Cerebellar cortex (tissue), 1 donor: ENCODE measurements at places on chromosomes 12 and 14.
A peak's percentile ranks its signal among the peaks of the same experiment; 100 is the strongest.

GRCh38 chr14:23252006-23252405, 14.3 kb downstream of the RNF212B start:
- DNase-seq, result no peak

DNA sequence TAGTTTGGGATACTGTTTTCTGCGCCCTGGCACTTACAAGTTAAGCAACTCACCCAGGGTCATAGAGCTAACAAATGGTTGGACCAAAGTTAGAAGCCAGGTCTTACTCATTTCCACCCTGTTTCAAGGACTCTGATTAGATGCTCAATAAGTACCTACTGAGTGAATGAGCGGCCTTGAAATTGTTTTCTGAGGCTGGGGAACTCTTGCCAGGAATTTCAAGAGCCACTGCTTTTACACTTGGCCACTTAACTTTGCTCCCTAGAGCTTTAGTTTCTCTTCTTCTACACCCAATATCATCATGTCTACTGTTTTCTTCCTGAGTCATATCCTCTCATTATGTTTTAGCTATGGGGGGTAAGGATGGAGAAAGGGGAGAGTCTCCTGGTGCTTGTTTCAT, 431.6 kb downstream of the ZFP36L1 start:
- no peak for DNase-seq

- no peak for DNase-seq
These were observed 209.3 kb upstream of the FOXN3 start for GRCh38 chr14:89626233-89626806.

- DNase-seq, result no peak
These were observed 2.5 kb upstream of the CELA1 start for GRCh38 chr12:51349026-51349425.

DNA sequence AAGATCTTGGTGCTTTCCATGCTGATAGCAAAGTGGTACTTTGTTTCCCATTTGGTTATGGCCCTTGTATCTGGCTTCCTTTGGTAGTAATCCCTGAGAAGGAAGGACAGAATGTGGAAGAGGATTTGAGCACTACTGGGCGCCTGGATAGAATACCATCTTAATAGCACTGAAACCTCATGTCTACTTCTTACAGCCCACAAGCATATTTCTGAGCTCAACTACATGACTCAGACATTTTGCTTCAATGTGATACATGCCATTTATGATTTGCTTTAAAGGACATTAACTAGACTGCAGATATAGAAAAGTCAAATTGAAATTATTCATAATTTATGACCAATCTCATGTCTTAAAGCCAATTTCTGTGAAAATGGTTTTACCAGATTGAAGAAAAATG, 80.4 kb downstream of the LIN7A start:
- no peak for DNase-seq

GRCh38 chr12:111733340-111733915, 33.3 kb upstream of the ALDH2 start:
- DNase-seq, result no peak

DNA sequence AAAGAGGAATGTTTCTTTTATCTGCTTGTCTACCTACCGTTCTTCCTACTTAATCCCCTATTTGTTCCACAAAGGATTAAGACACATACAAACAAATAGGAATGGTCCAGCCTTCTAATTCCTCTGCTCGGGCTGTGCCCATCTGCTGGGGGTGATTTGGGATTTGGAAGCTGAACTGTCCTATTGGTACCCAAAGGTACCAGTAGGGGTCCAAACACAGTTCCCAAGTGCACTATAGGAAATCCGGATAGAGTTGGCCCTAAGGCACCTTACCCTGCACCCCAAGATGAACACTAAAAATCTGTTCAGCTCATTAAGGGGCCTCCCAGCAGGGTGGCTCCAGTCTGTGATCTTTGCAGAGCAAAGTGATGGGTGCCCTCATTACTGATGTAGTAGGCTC, 566.9 kb downstream of the NRXN3 start:
- DNase-seq, result no peak

GRCh38 chr12:68074306-68075027, 85.1 kb downstream of the IFNG start:
- no peak for DNase-seq

DNA sequence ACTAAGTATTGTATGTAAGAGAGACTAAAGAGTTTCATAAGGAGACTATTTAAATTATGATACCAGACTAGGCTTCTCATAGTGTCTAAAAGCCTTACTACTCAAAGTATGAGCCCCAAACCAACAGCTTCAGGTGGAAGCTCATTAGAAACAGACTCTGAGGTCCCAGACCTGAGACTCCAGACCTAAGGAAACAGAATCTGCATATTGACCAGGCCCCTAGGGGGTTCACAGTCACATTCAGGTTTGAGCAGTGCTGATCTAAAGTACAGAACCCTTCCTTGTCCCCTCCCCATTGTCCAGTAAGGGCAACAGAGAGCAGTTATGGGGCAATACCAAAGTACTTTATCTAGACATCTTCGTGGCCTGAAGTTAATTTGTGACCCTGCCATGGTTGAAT, 87.7 kb downstream of the SSPN start:
- no peak for DNase-seq

DNA sequence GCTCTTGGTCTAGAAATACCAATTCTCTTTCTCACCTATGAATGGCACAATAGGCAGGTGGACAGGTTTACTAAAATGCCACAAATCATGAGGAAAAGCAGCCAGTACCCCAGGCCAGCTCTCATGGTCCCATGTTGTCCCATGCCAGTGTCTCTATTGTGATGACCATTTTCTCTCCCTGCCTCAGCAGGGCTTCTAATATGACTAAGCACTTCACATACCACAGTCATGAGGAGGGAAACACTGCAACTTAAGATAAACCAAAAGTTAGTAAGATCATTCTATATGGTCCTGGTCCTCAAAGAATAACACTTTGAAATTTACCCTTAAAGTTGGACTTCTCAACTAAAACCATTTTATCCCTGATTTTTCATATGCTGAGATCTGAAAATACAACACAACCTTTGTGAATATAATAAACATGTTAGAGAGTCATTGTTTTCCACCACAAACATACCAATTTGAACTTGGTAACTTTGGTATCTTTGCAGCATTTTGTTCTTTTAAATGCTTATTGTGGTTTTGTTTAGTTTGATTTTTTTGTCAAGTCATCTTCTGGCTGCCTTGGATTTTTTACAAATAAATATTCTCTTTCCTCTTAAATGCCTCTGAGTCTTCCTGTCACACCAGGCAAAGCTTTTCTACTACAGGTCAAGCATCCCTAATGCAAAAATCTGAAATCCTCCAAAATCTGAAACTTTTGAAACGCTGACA, 3.6 kb downstream of the TTC5 start:
- DNase-seq, result no peak

GRCh38 chr12:7935590-7936581, at the start of gene SLC2A3:
TSS of gene SLC2A3 (minus strand) at chr12:7936187. CDS start at chr12:7936034, 153 bp downstream.
- peak; percentile 91 for DNase-seq

- no peak for DNase-seq
These were observed 28.1 kb upstream of the CD9 start for GRCh38 chr12:6172086-6172485.

DNA sequence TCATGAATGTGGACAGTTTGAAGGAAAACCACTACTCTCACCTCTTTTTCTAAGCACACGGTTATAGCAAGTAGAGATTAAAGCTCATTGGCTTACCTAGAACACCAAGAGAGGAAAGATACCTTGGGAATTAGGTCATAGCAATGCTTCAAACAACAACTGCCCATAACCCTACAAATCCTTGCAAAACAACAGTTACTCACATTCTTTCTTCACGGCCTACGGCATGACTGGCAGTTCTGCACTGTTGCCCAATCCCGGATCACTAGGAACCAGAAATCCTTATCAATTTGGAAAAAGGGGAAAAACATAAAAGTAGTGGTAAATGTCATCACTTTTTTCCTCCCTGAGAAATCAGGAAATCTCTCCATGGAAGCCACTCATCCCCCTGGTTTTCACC, 9.6 kb upstream of the ISM2 start:
- no peak for DNase-seq

GRCh38 chr12:20368651-20369304, 441 bp downstream of the PDE3A start:
- DNase-seq, result peak; percentile 40

GRCh38 chr14:101973356-101973755, 9.0 kb downstream of the DYNC1H1 start:
- DNase-seq, result no peak

DNA sequence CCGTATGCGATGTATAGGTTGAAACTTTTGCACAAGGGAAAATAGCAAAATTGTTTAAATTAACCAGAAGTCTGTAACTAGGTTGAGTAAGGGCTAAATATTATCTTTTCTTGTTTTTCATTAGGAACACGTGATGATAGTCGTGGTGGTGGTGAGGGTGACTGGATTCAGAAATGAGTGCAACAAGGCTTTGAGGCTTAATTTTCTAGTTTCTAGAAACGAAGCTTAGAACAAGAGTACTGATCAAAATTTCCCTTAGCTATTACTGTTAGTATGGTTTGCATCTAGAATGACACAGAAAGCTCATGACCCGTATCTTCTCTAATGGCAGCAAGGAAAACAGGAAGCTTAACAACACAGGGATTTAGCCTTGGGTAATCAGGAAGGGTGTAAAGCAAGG, 7.0 kb downstream of the SLIRP start:
- no peak for DNase-seq

DNA sequence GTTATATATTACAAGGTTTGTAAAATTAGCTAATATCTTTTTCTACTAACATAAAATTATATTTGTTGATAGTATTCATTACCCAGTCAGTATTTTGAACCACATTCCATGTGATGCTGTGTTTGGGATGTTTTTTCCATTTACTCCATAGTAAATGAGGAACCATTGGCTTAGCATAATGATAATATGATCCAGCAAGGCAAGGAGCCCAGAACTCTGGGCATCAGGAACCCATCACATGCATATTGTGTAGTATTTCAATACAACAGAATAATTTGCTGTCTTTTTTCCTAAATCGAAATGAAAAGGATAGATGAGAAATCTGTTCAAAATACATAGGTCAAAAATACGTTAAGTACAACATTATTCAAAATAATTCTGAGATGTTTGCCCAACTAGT, 48.7 kb upstream of the GARIN2 start:
- no peak for DNase-seq

- no peak for DNase-seq
These were observed 183.1 kb downstream of the CAND1 start for GRCh38 chr12:67452119-67452805.
